ENCODE measurements at places on chromosomes 13 and 19. TPM values are rescaled to one million over a fixed set of nuclear protein-coding genes. Genes with fewer than 3 reads are reported as not detected.

The PLPP2 gene
- total RNA-seq = 16.6 TPM

The DPF1 gene
- 2.7 TPM for total RNA-seq

The REEP6 gene
- total RNA-seq = 2.8 TPM

The KIR3DL2 gene
- not detected for total RNA-seq

The ZNF544 gene
- 28.2 TPM for total RNA-seq

The ZNF726 gene
- 0.33 TPM for total RNA-seq

The TMPRSS9 gene
- total RNA-seq = not detected

The GPR18 gene
- total RNA-seq = not detected

The DAND5 gene
- total RNA-seq = not detected

The THAP8 gene
- total RNA-seq = 4.1 TPM

Data from fibroblast of the aortic adventitia (primary cell).